ENCODE measurements at places on chromosomes 1 and 21. TPM values are rescaled to one million over a fixed set of nuclear protein-coding genes. Genes with fewer than 3 reads are reported as not detected.

GRCh38 chr1:12284486-12284885 lies 54.7 kb downstream of the VPS13D start:
- no peak for DNase-seq

DNA sequence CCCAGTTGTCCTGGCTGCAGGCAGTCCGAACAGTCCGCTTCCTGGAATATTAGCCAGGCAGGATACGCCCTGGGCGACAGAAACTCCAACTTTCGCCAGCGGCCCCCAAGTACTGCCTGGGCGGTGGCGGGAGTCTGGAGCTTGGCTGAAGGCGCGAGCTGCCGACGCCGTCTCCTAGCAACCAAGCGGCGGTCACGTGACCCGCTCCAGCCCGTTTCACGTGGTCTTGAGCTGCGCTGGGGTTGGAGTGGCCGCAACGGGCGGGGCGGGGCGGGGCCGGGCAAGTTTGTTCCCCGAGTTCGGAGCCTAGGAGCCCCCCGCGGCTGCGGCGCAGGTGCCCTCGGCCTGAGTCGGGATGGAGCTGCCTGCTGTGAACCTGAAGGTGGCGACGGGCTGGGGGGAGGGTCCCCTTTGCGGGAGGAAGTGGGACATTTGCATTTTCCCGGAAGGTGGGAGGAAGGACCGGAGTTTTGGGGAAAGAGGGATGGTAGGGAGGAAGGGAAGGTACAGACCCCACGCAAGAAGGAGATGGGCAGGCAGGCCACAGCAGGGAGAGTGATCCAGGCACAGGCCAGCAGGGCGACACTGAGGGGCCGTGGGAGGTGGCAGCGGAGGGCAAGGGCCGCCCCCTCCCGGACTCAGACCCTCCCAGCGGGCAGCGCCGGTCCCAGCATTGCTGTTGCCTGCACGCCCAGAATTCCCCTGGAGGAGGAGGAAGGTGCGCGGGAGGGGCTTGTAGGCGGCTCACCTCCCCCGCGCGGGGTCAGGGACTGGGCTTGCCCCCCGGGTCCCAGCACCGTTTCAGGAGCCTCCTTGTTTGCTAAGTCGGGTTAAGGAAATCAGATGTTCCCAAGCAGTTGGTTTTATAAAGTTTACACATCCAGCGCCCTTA lies at the start of gene AGTRAP:
Gene AGTRAP (plus strand): TSS at position 283 of the 892 bp plus-strand sequence. CDS start 73 bp downstream, at position 356.
- peak; percentile 99 for DNase-seq

DNA sequence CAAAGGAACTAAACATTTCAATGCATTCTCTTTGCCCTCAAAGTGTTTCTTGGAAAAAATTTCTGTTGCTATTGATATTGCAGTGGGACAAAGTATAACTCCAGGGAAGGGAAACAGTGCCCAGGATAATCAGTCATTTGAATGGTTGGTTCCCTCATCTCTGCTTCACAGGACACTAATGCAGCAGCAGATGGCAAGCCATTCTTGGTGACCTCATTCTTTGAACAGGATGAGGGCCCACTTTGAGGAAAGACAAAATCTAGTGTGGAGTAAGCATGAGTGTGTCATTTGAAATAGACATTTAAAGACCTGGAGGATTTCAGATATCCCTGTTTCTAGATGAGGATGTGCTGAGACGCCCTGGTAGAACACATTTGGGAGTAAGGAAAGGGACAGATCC lies 32.3 kb downstream of the CHRM3 start:
- no peak for DNase-seq

DSCAM gene
- not detected for total RNA-seq

CRYBG2 gene
- not detected for total RNA-seq

ADORA1 gene
- 19.9 TPM for total RNA-seq

HCRTR1 gene
- 0.42 TPM for total RNA-seq

Measured in left cardiac atrium (tissue), 4 donors.